ENCODE measurements at places on chromosomes 6 and 20.

GRCh38 chr20:53294804-53295203 is 298.8 kb downstream of the ZNF217 start:
- no peak for DNase-seq

DNA sequence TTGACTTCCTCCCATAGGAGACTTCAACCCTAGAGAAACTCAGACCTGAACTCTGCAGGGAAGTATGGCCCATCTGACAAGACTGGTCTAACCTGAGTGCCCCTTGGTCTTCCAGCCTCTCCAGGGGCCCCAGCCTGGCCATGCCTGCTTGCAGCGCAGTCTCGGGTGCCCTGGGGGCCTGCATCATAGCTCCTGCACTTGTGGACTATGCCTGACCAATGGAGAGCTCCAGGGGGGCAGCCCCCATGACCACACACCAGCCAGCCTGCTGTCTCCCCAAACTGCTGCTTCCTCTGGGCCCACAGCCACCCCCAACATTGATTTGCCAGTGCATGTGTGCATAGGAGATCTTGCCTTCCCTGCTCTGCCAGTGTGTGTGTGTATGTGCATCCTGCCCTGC is 608.6 kb upstream of the MARCKS start:
- DNase-seq: no peak

DNA sequence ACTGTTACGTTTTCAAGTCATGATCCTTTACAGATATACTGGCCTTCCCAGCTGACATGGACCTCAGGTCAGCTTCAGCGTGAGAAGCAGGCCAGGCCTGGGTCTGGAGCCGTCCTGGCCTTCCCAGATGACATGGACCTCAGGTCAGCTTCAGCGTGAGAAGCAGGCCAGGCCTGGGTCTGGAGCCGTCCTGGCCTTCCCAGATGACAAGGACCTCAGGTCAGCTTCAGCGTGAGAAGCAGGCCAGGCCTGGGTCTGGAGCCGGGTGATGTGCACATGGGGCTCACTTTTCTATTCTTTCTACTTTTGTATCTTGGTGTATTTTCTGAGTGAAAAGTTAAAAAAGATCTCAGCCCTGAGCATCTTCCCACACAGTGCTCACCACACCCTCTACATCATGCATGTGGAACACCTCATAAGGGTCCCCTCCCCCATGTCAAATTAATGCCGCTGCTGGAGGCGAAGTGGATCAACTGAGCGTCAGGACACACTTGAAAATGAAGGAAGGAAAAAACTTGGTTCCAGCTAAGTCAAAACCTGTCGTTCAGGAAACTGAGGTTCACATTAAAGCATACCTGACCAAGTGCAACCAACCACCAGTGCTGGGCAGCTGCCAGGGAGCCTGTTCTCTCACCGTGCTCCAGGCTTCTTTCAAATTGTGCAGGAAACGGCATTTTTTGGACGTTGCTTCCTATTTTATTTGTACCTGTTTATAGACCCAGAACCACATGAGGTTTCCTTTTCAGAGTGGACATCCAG is 32.2 kb downstream of the KIF25 start:
- no peak for DNase-seq

DNA sequence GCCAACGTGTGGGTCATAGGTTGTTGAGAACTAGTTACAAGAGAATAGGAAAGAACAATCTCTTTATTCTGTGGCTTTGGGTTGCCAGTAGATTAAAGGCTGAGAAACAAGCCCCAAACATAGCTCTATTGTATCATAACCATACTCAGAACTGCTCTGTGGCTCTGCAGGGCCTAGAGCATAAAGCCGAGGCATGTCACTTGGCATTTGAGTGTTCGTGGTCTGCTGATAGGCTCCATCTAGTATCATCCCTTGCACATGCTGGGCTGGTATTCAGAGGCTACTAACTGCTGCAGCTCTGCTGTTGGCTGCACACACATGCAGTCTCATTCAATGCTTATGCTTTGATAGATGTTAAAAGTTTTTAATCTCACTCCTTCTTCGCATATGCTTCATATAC is 157.9 kb downstream of the OGFRL1 start:
- DNase-seq: no peak

DNA sequence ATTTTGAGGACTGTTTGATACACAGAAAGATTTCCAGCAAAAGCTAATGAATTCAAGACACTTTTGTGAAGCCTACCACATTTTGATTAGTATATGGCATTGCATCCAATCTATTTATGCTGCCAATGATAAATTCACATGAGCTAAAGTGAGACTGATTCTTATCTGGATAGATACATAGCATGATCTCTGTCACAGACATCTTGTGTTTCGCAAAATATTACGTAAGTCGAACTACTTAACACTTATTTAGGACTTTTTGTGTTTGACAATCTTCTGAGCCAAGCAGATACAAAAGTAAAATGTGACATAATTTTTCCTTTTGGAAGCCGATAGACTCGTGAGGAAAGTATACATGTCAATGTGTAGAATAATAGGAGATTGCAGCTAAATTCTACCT is 251.6 kb downstream of the HACE1 start:
- no peak for DNase-seq

DNA sequence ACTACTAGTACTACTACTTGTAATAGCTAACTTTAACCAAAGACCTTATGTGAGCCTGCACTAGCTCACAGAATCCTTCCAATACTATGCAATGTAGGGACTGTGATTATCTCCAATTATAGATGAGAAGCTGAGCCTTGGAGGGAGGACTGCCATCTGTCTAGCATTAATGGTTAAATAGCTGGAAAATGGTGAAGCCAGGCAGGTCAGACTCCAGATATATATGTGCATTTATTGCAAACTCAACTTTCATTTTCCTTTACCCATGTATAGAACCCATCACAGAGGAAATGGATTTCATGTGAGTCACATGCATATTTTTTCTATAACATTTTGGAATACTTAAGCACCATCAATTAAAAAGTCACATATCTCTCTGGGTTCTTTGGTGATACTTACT is 229.9 kb downstream of the BCAS1 start:
- no peak for DNase-seq

DNA sequence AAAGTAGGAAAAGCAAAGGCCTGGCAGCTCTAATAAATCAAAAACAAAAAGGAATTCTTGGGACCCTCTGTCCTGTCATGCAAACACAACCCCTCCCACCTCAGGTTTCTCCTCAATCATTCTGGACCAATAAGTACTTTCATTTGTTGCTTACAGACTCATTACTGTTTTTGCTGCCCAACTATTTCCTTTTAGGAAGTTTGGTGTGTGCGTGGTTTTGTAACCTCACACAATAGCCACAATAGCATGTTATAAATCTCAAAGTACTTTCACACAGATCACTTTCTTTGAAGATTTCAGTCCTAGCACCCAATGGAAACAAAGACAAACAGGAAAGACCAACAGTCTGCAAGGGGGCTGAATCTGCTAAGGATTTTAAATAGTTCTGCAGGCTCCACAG is 4.5 kb downstream of the MRPL14 start:
- no peak for DNase-seq

DNA sequence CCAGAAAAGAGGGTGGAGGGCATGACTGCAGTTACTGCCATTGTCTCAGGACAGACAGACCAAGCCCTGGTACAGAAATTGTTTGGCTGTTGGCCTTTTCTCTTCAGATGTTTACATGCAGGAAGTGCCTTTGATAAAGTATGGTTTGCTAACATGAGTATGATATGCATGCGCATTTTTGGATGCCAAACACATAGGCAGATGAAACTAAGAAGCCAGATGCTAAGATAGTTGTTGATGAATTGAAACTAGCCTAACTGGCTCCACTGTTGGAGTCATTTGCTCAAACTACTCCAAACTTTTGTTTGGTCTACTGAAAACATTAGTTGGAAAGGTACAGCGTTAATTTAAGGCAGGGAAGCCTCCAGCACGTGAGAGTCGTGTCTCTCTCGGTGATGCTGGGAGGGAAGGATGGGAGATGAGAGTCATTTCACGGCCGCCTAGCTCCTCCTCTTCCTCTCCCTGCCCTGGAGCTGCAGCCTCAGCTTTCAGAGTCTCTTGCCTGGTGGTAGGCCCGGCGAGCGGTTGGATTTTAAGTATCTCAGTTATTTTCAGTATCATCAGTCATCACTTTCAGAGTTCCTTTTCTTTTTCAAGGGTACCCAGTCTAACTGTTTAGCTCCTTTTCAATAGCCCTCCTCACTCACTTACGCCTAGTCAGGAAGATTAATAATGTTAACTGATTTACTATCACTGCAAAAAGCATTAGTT is 29.7 kb downstream of the RREB1 start:
- DNase-seq: peak; percentile 53

DNA sequence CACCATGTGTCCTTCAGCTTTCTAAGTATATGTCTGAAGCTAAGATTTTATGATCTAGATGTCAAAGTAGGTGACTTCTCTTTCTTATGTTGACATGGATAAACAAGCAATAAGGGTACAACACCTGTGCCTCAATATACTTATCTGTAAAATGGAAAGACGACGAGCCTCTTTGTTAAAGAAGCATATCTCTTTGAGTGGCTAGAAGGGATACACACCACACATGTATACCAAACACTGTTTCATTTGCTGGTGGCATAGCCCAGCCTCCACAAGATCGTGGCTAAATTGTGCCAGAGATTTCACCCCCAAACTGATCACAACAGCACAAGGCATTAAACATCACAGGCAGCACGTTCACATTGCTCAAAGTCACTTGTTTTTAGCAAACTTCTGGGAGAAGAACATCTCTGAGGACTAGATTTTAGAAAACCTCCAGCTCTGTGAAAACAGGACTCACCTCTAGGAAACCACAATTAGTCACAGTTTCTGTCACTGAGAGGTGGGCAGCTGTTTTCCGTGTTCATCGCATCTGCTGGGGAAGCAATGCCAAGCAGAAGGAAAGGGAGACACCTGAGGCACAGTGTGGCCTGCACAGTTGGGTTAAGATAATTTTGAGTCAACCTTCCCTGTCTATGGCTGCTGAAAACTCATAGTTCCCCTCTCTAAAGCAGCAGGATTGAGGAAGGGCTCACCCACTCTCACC is 263.0 kb upstream of the PLCB4 start:
- DNase-seq: no peak

GRCh38 chr20:31922181-31922580 is 29.7 kb downstream of the PDRG1 start:
- DNase-seq: no peak
